ENCODE measurements at places on chromosomes 2 and 18.
A peak's percentile ranks its signal among the peaks of the same experiment; 100 is the strongest.

DNA sequence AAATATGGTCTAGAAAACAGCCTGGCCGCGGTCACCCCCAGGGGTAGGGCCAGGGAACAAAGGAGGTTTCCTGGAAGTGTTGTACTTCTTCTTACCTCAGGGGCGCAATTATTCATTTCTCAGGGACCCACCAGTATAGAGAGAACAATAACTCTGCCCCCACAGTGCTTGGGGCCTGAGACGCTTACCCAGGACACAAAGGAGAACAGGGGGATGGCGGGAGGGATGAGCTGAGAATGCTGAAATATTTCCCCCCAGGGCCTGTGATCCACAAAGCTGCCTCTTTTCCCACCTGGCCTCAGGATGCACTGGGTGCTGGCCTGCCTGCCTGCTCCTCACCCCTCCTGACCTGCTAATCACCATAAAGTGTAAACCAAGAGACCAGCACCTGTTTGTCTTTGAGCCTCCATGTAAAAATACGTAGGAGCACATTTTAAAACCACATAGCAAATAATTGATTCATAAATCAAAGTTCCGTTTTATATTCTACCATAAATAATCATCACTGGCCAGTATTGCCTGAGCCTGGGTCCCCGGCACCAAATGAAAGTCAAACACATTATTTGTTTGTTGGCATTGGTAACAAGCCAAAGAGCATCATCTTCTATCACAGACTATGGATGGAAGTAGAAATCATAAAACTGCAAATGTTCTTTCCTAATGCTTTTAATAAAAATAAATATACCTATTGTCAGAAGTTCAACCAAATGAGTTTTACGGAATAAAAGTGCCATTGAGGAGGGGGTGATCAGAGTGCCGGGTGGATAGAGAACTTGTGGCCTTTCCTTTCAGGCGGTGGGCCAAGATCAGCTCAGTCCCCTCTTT, 67.3 kb upstream of the RMDN2 start:
- DNase-seq = no peak

DNA sequence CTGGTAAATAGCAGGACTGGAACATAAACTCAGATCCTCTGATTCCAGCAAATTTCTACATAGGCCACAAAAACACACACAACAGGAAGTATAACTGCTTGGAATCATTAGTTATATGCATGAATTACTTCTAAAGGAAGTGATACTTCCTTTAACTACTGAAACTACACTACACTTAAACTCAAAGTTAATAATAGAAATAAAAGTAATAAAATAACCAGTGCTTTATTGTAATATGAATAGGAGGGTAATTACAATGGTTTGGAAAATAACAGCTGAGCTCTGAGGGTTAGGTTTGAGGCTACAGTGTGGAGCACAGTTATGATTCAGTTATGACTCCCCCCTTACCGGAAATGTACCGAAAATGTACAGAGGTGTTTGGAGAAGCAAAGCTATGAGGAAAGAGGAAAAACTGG, 18.5 kb upstream of the POLI start:
- DNase-seq = no peak

GRCh38 chr2:105362862-105363591, 25.7 kb downstream of the C2orf49 start:
- no peak for DNase-seq

GRCh38 chr18:6976935-6977334, 140.7 kb downstream of the LAMA1 start:
- no peak for DNase-seq

DNA sequence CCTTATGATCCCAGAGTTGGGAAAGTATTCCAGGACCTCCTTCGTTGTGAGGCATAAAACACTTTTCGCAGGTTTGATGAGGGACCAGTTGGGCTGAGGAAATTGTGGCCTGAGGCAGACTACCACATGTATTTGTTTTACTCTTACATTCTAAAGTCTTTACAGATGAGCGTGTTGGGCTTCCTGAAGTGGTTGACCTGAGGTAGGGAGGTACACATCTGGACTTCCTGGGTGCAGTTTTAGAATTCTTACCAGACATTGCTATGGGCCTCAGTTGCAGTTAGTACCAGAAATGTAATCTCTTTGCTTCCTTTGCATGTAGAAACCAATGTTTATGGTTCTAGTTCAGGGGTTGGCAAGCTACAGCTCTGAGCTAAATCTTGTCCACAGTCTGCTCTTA, 48.7 kb downstream of the COA5 start:
- no peak for DNase-seq

GRCh38 chr2:70557171-70557838, 3.7 kb upstream of the TGFA start:
- DNase-seq = no peak

- DNase-seq = no peak
Measured at GRCh38 chr2:199850218-199850717, 724 bp downstream of the FTCDNL1 start.

- DNase-seq = peak; percentile 52
Measured at GRCh38 chr2:101387151-101387834, at the start of gene CREG2. Gene CREG2 (minus strand): TSS chr2:101387503. CDS start chr2:101387457, 46 bp downstream.

- no peak for DNase-seq
Measured at GRCh38 chr2:48461721-48462120, 68.2 kb upstream of the STON1 start.

- DNase-seq = no peak
Measured at GRCh38 chr18:73987247-73987980, 160.2 kb downstream of the FBXO15 start.

GRCh38 chr2:232097758-232098157, 136.2 kb downstream of the DIS3L2 start:
- DNase-seq = no peak

DNA sequence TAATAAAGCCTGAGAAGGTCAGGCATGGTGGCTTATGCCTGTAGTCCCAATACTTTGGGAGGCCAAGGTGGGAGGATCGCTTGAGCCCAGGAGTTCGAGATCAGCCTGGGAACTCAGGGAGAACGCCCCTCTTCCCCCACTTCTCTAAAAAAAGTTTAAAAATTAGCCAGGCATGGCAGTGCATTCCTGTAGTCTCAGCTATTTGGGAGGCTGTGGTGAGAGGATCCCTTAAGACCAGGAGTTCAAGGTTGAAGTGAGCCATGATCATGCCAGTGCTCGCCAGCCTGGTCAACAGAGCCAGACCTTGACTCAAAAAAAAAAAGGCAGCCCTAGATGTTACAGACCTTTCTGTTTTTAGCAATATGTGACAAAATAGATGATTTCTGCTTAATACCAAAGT, 83.4 kb downstream of the AP1S3 start:
- no peak for DNase-seq

GRCh38 chr2:105103481-105103880, 65.6 kb downstream of the MRPS9 start:
- no peak for DNase-seq

- DNase-seq = no peak
Measured at GRCh38 chr2:241813644-241814392, 4.8 kb downstream of the NEU4 start.

GRCh38 chr2:238574490-238575271, 148.0 kb downstream of the ASB1 start:
- no peak for DNase-seq

GRCh38 chr2:109067631-109068125, 61.3 kb upstream of the SH3RF3 start:
- DNase-seq = no peak

DNA sequence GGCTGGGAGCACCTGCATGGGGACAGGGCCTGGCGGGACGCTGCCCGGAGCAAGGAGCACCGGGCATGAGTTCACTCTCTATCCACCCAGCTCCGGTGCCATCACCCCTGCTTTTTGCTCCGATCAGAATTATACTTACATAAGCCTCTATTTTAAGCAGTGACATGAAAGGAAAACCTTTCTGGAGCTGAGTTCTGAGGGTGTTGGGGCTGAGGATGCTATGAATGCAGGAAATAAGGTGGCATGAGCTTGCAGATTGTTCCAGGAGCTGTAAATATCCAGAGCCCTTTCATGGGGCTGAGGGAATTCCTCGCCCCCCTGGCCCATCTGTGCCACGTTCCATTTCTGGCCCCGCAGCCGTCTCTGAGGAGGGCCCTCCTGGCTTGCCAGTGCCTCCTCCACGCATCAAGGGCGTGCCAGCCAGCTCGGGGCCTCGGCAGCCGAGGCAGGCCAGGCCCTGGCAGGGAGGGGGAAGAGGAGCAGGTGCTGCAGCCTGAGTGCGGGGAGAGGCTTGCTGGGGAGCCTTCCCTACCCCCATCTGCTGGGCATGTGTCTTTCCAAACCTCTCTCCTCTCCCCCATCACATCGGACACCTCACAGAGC, 91.7 kb upstream of the MCFD2 start:
- no peak for DNase-seq

GRCh38 chr2:36404318-36404717, 48.7 kb downstream of the CRIM1 start:
- DNase-seq = no peak

DNA sequence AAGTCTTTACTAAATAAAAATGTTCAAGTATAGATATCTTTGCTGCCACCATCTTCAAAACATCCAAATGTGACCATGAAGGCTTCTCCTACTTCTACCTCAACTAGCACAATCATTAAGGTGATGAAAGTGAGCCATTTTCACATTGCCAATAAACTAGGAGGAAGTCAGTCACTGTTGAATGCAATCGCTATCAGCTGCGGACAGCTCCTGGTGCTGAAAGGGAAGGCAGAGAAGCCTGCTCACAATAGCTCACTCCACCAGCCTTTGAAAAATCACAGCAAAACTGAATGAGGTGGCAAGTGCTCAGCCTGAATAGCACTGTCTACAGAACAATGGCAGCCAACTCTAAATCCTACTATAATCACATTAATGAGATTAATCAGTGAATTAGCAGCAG, 2.2 kb downstream of the MYT1L start:
- DNase-seq = no peak

DNA sequence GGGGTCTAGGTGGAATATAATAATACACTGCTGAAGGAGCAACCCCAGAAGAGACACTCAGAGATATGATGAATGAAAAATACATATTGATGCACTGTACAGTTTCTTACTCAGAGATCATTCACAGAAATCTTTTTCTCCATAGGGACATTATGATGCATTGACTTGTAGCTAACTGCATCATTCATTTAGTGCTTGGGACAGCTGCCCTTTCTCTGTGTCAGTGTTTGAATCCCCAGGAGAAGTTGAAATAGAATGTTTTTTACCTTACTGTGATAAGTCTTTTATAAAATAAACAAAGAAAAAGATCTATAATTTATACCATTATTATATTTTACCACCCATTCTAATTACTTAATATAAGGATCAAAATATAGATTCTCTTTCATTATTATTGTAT, 91.7 kb upstream of the DSEL start:
- no peak for DNase-seq

DNA sequence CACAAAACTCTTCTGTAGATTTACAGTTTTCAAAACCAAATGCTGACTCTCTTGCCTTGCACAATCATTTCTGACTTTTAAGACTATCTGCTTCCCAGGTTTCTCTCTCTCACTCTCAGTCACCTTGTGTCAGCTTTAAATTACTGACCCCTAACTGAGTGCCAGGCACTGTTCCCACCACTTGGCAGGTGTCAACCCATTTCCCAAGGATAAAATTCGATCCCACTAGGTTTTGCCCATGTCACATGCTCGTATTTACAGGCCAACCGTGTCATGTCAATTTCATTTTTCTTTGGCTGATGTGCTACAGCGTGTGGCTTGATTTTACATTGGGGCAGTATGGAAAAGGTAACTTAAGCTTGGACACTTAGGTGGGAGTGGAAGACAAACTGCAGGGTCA, 26.1 kb upstream of the LMAN1 start:
- no peak for DNase-seq

Measured in stimulated activated CD4-positive, alpha-beta T cell treated with anti-CD3 and anti-CD28 coated beads, Interleukin-12 subunit alpha, Interleukin-12 subunit beta, amount 100 ng/mL, for 4 hours (primary cell).